ENCODE measurements at places on chromosomes 12 and 14.

- no peak for DNase-seq
Observed at GRCh38 chr12:103626498-103626897, 39.4 kb downstream of the STAB2 start.

DNA sequence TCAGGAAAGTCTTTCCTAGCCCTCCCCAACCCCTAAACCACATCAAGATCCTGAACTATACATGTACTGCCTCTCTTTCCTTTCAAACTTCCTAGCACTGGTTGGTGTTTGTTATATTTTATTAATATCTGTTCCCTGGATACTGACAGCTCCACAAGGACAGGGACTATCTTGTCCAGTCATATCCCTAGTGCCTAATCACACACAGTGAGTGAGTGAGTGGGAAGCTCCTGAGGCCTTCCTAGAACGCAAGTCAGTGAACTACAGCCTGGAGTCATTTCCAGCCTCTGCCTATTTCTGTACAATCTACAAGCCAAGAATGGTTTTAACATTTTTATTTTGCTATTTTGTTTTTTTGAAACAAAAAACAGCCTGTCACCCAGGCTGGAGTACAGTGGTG lies 7.5 kb upstream of the ACTR6 start:
- DNase-seq, result no peak

DNA sequence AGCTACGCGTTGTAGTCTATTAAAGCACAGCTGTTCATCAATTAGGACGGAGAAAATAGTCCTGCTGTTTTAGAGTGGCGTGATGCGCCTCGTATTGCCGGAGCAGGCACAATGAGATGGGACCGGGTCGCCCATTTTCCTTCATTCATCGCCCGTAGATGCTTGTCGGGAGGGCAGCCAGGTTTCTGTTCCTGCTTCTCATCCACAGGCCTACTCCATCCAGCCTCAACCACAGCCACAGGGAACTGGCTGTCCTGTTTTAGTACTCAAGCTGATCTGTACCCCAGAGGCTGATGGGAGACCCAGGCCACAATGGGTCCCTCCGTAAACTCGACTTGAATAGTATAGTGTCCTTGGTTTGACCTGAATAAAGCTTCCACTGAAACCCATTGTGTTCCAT lies 264.0 kb downstream of the VRK1 start:
- no peak for DNase-seq

DNA sequence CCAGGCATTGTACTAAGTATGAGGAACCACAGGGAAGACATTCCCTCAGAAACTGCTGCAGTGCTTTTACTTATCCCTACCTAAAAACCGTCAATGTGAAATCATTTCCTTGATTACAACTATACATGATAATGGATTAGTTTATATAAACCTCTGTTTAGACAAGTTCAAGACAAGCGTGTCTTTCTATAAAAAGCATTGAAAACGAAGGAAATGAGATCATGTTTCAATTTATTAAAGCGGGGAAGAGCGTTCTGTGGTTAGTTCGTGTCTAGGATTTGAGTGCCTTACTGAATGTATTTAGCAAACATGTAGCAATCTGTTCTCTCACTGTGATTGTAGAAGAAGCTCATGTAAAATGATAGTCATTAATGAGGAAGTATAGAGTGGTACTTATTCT lies 37.5 kb downstream of the GALC start:
- no peak for DNase-seq

- DNase-seq, result no peak
Observed at GRCh38 chr14:75435473-75435872, 7.7 kb downstream of the JDP2 start.

- no peak for DNase-seq
Observed at GRCh38 chr12:25458047-25458552, 95.0 kb downstream of the LMNTD1 start.

- DNase-seq, result no peak
Observed at GRCh38 chr14:78746086-78746595, 576.0 kb downstream of the NRXN3 start.

GRCh38 chr14:71338153-71338552 lies 430.9 kb downstream of the PCNX1 start:
- DNase-seq, result no peak

- no peak for DNase-seq
Observed at GRCh38 chr14:102407258-102407657, 44.5 kb downstream of the TECPR2 start.

DNA sequence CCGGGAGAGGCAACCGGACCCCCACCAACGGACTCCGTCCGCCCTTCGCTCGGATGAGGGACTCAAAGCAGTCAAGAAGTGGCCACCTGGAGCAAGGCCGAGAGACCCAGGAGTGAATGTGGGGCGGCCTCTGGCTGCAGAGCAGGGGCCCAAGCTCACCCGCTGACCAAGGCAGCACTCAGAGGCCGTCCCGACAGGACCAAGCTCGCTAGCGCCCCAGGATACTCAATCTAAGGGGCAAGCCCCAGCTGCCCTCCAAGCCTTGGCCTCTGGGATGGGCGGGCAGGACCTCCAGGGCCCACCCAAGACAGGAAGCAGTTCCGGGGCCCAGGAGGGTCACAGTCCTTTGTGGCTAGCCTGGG lies 936 bp downstream of the AKT1 start:
- no peak for DNase-seq

GRCh38 chr14:21267886-21268616 lies 1.2 kb downstream of the HNRNPC start:
- no peak for DNase-seq

GRCh38 chr12:119229837-119230236 lies 51.1 kb downstream of the HSPB8 start:
- DNase-seq, result no peak

- no peak for DNase-seq
Observed at GRCh38 chr14:89025561-89026236, 201.2 kb downstream of the TTC8 start.

DNA sequence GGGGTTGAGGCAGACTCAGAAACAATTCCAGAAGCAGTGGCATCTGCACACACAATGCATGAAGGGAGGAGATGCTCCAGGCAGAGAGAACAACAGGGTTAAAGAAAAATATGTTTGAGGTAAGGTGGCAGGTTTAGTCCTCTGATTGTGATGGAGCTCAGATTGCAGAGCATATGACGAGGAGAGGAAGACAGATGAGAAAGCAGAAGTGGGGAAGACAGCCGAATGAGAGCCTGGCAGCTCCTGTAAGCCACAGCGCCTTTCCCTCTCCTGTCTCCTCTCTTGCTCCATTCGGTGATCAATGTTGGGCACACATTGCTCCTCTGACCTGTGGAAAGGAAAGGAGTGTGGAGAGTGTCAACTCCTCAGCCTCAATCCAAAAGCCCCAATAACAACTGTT lies 372.2 kb downstream of the GXYLT1 start:
- DNase-seq, result no peak

DNA sequence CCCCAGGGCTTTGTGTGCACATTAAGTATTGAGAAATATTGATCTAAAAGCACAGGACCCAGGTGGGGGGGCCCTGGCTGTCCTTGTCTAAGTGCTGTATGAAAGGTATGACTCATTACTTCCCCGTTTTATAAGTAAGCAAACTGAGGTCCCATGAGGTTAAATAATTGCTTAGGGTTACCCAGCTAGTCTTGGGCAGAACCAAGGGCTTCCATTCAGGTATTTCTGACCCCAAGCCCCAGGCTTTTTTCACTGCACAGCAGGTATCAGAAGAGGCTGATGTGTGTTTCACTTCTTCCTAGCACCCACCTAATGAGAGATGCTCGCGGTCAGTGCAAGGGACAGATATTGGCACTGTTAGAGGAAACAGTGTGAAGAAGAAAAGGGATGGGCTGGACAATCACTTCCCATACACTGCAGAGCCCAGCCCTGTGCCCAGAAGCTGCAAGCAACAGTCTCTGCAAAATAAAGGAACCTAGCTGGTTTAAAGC lies 4.7 kb upstream of the TC2N start:
- peak; percentile 57 for DNase-seq

DNA sequence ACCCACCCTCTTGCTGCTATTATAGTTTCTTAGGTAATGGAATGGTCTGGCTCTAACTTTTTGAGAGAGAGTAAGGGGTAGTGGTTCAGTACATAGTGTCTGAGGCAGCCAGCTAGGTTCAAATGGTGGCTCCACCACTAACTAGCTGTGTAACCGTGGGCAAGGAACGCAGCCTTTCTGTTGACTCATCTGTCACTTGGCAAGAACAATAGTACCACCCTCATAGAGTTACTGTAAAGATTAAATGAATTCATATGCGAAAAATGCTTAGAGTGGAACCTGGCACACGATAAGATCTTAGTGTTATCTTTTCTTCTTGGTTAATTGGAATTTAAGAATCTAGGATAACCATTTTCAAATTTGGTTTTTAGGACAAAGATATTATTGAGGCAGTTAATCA lies 14.0 kb downstream of the CCDC62 start:
- no peak for DNase-seq

DNA sequence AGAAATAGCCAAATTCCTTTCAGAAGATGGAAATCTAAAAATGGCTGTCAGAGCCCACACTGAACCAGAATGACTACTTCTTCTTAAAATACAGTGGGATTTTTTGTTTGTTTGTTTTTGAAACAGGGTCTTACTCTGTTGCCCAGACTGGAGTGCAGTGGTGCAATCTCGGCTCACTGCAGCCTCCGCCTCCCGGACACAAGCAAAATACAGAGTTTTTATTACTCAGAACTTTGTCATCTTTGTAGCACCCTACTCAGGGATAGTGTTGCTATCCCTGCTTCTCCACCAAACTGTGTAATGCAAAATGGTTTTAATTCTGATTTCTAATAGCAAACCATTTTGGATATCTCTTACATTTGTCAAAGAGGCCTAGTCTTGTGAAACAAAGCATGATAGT lies 16.4 kb downstream of the ZNF410 start:
- no peak for DNase-seq

GRCh38 chr12:75564852-75565251 lies 53.4 kb upstream of the KRR1 start:
- DNase-seq, result no peak

DNA sequence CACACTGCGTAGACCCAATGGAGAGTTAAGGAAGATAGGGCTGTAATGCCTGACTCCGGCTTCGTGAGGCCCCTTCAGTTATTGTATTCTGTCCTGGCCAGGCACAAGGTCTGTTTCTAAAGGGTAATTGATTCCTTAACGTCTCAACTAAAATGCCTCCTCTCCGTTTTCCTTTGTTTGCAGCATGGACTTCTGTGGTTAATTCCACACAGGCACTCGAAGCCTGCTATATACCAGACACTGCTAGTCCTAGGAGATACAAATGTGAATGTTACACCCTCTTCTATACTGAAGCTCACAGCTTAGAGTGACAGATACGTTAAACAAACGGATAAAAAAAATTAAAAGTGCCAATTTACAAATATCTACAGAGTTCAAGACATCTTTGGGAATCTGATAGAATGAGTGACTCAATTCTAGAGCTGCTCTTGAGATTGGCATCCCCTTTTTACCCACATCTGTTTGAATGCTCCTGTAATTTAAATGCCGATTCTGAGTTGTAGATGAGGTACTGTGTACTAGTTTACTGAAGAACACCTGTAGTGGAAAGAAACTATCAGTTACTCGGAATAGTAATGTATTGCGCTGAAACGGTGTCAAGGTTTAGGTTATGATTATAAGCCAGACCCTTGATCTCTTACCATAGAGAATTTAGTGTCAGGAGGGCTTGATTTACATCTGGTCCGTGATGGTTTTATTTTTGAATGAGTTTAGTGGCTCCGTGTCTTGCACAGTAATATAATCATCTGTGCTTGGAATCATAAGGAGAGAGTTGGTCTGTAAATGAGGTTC lies 784 bp downstream of the PSMA6 start:
- DNase-seq, result no peak

DNA sequence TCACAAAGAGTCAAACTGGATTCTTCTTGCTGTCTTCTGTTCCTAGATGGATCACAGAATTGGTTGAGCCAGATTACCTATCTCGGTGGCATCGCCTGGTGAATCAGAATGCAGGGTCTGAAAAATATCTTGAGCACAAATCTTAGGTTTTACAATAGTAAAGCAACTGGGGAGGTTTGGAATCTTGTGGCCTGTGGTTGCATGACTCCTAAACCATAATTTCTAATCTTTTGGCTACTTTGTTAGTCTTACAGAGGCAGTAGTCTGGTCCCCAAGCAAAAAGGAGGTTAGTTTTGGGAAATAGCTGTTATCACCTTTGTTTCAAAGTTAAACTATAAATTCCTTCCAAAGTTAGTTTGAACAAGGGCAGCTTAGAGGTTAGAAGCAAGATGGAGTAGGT lies 1488.5 kb upstream of the FLRT2 start:
- DNase-seq, result no peak

- DNase-seq, result no peak
Observed at GRCh38 chr12:104672501-104673265, 215.9 kb downstream of the CHST11 start.

GRCh38 chr14:85479771-85480170 lies 50.2 kb upstream of the FLRT2 start:
- DNase-seq, result no peak

GRCh38 chr14:104429291-104429861 lies 150.2 kb upstream of the C14orf180 start:
- DNase-seq, result peak; percentile 9

- peak; percentile 94 for DNase-seq
Observed at GRCh38 chr14:105491366-105491973, 424 bp downstream of the TEDC1 start.

- DNase-seq, result no peak
Observed at GRCh38 chr12:67705394-67706370, 57.1 kb downstream of the DYRK2 start.

- no peak for DNase-seq
Observed at GRCh38 chr14:69865701-69866365, 13.4 kb upstream of the SMOC1 start.

DNA sequence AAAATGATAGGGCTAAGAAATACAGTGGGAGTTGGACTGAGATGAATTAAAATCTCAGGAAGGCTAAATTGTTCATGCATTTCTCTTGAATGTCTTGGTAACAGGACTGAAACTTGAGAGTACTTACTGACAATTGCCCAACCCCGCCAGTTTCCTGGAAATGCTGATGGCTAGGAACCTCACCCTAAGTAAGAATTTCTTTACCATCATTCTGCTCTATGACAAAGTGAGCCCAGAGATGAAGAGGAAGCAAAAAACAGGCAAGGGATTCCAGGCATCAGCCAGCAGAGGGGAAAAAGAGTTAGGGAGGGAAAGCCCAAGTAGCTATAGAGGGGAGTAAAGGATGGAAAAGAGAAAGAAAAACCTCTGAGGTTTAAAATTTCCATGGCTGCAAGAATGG lies 397.7 kb downstream of the MDGA2 start:
- no peak for DNase-seq

GRCh38 chr12:126506426-126507182 lies 1441.4 kb downstream of the AACS start:
- no peak for DNase-seq

- DNase-seq, result no peak
Observed at GRCh38 chr12:87406926-87407325, 622.3 kb downstream of the C12orf50 start.

DNA sequence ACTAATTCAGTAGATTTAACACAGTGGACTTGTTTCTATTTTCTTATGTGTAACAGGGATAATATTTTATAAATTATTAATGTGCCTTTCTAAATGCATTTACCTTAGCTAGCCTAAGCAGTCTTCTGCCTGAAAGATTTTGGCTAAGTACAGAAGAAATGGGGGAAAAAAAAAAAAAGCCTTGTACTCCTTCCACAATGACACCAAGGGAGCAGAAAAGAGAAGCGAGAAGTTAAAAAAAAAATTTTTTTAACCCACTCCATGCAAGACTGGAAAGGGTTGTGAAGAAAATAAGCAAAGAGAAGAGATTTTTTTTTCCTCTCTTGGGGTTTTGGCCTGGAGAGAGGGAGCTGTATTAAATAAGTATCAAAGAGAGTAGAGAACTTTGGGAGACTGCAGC lies 28.7 kb downstream of the NELL2 start:
- no peak for DNase-seq

GRCh38 chr14:68271913-68272391 lies 452.4 kb downstream of the RAD51B start:
- DNase-seq, result no peak

Measured in activated CD4-positive, alpha-beta memory T cell treated with anti-CD3 and anti-CD28 coated beads, Interleukin-2, amount 10 ng/mL, durations not matched to agents 7 days and 5 days (primary cell).